T-helper 1 cell (primary cell): ENCODE measurements at places on chromosomes 6 and 20.

- no peak for DNase-seq
These were observed 510.5 kb upstream of the MAP3K7 start for GRCh38 chr6:91097364-91097763.

DNA sequence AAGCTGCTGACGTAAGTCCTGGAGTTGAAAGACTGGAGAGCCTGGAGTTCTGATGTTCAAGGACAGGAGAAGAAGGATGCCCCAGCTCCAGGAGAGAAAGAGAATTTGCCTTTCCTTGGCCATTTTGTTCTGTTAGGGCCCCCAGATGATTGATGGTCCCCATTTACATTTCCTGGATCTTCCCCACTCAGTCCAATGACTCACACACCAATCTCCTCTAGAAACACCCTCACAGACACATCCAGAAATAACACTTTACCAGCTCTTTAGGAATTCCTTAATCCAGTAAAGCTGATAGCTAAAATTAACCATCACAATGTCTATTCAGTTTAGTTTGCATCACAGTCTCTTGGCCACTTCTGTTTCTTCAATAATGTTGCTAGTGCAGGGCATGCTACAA is 260.2 kb upstream of the IRAK1BP1 start:
- DNase-seq, result no peak

- DNase-seq, result no peak
These were observed 22.2 kb upstream of the MRGBP start for GRCh38 chr20:62773845-62774714.

- no peak for DNase-seq
These were observed 95.1 kb upstream of the IYD start for GRCh38 chr6:150273457-150274309.

DNA sequence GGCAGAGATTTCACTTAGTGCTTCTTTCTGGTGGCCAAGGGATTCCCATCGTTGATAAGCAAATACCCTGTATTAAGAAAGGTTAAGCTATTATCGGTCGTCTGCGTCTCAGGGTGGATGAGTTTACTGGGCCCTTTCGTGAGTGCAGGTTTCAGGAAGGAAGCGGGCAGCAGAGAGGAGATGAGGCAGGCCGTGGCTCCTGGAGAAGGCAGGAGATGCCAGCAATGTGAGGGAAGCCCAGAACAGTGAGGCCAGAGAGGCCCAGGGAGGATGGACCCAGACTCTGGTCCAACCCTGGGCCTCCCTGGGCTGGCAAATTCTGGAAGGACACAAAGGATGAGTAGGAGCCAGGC is 11.2 kb downstream of the TFEB start:
- DNase-seq, result no peak

DNA sequence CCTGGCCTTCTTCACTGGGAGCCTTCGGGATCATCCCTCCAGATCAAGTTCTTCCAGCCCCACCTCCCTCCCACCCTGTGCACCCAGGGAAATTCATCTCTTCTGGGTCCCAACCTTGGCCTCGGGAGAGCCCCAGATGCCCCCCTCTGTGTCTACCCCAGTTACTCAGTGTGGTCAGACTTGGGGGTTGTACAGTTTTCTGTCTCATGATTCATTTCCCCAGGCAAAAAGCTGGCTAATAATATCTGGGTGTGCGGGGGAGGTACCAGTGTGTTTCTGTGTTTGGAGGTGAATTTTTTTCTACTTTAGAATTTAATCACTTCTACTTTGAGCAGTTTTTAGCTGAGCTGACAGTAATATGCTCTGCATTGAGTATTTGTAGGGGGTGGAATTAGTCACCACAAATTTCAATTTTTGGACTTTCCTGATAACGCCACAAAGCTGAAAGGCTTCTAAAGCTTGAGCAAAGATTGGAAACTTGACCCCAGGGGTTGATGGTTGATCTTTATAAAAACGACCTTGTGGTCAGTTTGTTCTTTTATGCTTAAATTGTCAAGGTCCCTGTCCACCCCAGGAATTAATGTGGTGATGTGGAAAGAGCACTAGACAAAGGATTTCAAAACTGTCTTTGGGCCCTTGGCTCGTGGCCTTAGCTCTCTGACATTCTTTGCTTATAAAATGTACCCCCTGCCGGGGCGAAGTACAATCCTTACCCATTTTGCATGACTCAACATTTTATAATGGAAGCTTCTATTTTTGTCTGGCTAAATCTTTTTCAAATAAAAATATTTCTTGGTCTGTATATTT is 284.7 kb upstream of the TAB2 start:
- no peak for DNase-seq

GRCh38 chr6:130037207-130037811 is 18.9 kb downstream of the L3MBTL3 start:
- DNase-seq, result no peak

DNA sequence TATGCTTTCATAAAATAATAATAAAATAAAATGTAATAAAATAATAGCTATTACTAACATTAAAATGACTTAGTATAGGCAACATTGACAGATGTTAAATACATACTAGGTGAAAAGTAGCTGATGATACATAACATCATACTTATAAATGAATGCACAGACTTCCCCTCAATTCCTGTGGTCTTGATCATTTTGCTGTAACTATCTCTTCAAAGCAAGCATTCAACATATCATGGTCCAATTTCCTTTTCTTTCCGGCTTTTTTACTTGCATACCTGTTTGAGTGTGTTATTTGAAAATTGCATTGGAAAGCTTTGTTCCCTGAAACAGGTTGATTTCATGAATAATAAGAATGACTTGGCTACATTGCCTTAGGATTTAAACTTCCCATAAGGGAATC is 309.3 kb downstream of the HDGFL1 start:
- DNase-seq, result no peak
